ENCODE measurements at places on chromosomes 1 and 21.

DNA sequence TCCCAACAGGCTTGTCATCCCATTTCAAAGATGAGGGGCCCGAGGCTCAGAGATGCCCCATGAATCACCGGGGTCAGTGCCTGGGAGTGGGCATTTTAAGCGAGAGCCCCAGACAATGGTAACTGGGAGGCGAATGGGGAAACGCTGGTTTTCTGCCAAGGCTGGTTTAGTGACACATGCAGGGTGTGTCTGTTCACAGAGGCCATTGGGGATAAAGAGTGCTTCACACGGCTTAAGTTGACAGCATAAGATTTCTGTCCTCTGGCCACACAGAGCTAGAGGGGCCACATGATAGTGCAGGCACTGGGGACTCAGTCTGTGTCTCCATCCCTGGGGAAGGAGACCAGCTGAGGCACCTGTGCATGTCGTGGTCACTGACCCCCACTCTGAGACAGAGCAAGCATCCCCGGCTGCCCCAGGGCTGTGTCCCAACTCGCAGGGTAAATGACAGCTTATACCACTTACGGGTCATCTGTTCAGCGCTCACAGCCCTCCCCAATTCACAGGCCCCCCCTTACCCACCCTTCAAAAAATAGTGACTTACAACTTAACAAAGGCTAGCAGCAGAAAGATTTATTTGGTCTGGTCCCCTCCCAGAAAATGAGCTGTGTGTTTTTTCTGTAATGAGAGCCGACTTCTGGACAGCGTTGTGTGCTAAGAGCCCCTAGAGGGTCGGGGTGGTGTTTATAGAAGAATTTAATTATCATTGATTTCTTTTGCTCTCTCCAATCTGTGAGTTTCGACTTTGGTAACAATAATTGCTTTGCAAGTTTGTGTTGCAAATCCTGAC is 34.9 kb upstream of the ARHGEF16 start:
- DNase-seq: no peak

- DNase-seq: no peak
Measured at GRCh38 chr1:38125016-38125415, 78.4 kb upstream of the POU3F1 start.

DNA sequence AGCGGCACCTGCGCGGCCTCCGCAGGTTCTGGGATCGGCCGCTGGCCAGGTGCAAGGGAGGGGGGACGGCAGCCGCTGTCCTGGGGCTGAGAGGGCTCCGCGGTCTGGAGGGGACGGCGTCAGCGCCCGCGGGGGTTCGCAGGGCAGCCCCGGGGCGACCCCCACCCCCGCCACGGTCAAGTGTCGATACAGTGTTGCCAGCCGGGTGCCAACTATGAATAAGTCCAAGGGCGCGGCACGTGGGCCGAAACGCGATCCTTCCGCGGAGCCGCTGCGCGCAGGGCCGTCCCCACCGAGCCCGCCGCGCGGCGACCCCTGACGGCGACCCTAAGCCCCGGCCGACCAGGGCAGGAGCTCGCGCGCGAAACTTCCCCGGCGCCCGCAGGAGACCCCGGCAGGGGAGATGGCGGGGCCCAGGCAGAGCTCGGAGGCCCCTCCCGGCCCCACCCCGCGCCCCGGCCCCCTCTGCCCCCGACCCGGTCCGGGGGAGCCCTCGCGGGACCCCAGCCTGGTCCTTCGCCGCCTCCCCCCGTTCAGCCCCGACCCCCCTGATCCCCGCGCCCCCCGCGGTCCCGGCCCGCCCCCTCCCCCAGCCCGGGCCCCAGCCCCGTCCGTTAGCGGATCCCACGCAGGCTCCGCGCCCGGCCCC is 586 bp upstream of the AGPAT3 start:
- DNase-seq: peak; percentile 10

DNA sequence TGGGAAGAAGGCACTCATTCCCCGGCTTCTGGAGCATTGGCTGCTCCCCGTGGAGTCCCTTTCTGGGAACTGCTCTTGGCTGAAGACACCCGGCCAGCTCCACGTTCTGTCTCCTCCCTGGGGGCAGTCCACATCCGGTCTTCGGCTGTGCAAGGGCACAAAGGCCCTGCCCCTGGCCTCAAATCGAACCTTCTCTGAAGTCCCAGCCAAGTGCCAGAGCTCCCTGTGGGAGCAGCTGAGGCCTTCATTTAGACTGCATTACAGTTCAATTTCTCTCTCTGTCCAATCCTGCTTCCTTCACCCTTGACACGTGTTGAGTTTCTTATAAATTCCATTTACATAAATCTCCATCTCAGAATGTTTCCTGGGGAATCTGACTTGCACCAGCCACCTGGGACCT is 132.9 kb upstream of the POU3F1 start:
- no peak for DNase-seq

GRCh38 chr1:198966519-198966918 is 327.7 kb downstream of the PTPRC start:
- DNase-seq: no peak

DNA sequence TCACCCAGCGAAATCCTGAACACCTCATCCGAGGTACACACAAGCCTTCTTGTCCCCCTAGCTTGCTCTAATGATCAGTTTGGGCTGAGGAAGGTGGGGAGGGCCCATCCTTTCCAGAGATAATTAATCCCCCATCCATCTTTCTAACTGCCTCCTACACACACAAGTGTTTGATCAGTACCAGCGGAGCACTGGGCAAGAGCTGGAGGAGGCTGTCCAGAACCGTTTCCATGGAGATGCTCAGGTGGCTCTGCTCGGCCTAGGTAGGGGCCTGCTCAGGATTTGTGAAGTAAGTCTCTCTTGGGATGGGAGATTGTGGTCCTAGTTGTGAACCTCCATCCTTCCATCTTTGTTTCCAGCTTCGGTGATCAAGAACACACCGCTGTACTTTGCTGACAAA is 5.8 kb downstream of the ANXA9 start:
- no peak for DNase-seq

DNA sequence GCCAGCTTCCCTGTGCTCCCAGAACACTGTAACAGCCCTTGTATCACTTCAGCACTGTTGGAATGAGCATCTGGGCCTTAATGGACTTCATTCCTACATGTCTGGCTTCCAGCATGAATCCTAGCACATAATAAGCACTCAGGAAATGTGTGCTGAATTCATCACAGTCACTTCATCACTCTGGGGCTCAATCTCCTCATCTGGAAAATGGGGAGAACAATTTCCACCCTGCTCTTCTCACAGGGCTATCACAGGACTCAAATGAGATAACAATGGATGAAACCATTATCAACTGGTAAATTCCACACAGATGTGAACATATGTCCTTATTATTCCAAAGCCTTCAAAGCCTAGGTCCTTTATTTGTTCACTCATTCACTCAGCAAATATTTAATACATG is 12.4 kb downstream of the RAB3B start:
- no peak for DNase-seq

- no peak for DNase-seq
Measured at GRCh38 chr1:37137014-37137413, 102.7 kb upstream of the GRIK3 start.

GRCh38 chr1:156143765-156144489 is 9.5 kb upstream of the SEMA4A start:
- DNase-seq: no peak

DNA sequence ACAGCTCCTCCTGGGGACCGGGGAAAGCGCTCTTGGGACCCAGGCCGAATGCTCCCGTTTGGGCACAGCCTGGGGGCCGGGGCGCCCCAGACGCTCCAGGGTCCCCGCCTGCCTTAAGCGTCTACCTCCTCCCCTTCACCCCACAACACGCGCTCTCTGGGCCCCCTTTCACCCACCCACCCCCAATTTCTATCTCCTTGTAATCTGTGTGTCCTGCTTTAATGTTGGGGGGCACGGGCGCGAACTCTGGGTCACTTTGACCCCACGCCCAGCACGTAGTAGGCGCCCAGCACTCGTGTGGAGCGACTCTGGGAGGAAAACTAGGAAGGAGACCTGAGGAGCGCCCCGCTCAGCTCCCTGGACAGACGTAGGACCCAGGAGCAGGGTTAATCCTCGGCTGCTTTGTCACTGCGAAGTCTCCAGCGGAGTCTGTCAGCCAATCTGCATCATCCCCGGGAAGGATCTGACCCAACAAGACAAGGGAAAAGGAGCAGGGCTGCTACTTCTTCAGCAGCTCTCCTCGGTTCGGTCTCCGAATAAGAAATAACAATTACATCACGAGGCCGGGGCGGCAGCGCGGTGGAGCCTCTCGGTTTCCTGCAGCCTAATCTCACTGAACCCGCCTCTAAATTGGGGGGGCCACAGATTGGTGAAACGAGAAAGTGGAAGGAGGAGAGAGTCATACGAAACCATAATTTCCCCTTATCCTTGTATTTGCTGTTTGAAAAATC is 757 bp upstream of the NRIP1 start:
- peak; percentile 57 for DNase-seq

DNA sequence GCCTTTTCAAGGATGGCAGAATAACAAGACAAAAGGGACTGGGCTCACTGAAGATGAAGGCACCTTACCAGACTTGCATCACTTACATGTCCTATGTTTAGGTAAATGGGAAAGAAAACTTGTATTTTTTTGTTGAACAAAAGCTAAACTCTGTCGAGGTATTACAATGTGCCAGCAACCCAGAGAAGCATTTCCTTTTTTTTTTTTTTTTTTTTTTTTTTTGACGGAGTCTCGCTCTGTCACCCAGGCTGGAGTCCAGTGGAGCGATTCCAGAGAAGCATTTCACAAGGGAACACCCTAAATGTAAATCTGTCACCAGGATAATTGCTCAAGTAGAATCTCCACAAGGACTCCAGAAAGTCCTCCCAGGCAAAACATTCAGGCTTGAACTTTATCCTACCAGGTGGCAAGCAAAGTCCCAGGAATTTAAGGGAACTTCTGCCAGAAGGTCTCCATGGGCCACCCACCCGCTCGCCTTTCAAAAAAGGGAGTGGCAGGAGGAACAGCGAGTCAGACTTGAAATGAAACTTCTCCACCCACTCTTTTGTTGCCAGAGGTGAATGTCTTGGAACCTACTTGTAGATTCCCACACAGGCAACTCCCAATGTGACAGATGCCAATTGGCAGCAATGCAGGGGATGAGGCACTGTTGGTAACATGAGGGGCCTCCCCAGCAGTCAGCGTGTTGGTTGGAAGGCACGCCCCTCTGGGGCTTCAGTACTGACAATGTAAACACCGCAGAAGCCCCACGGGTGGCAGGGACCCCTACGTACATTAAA is 125.0 kb downstream of the TIAM1 start:
- no peak for DNase-seq

GRCh38 chr1:225504776-225505175 is 76.9 kb upstream of the LBR start:
- no peak for DNase-seq

- DNase-seq: no peak
Measured at GRCh38 chr21:46559291-46559983, 45.4 kb downstream of the S100B start.

DNA sequence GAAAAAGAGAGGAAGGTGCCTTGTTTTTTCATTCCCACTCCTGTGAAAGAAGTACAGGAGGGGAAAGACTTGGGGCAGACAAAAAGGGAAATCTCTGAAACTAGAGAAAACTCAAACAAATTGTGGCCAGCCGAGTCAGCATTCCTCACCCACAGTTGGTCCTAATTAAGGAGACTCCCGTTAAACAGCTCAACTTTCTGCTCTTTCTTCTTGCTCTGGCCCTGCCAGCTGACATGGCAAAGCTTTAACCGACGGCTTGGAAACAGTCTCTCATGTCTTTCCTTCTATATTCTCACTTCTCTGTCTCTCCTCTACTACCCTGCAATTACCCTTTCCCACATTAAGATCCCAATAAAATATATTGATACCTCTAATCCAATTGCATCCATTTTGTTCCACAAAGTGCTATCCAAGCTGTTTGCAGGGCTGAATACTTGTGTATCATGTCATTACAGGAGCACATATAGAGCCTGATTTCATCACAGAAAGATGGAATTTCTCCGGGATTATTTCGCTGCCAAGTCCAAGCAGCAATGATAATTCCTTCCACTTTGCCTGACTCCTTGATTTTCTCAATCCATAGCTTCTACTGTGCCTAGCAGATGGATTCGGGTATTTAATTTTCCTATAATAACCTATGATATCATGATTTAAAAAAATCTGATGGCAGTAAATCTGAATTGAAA is 65.4 kb upstream of the IPO9 start:
- DNase-seq: no peak

GRCh38 chr1:198361237-198361767 is 179.2 kb downstream of the ATP6V1G3 start:
- DNase-seq: no peak

DNA sequence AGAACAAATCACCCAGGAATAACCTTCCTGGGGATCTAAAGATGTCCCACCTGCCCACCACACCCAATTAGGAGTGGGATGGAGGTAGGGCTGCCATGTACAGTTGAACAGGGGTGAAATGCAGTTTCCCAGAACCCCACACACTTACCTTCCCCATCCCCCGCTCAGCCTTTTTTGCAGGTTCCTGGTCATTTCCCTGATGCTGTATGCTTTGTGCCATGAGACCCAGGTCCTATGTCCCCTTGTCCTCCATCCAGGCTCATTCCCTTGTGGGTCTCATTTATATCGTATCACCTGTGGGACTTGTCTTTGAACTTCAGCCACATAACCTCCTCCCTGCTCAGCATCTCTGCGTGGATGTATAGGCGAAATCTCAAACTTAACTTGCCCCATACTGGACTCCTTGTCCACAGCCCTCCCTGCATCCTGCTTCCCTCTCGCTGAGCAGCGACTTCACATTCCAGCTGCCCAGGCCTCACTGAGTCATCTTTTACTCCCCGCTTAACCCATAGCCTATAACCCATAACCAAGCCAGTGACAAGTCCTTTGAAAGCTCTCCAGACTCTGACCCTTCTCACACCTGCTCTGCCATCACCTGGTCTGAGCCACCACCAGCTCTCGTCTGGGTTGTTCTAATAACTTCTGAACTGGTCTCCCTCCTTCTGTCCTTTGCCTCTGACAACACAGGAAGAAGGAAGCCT is 4.7 kb downstream of the LDLRAD2 start:
- DNase-seq: peak; percentile 10

DNA sequence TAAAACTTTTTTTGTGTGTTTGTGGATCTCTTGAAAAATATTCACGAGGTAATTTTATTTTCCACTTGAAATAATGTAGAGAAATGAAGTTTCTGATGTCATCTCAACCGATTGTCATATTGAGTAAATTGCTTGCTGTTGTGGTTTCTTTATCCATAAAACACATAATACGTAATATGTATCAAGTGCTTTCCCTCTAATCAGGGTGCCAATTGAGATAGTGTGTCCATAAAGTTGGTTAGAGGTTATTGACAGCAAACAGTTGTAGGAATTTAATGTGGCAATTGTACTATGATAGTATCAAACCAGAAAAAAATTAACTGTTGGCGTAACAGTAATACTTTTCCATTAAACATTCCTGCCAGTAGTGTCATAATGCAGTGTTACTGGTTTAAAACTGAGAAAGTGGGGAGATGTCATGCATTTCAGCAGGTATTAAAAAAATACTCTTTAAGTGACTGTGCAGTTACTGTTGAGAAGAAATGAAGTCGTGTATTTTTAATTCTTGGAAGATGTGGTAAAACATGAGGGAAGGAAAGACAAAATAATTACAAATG is 38.3 kb downstream of the USP25 start:
- DNase-seq: no peak

DNA sequence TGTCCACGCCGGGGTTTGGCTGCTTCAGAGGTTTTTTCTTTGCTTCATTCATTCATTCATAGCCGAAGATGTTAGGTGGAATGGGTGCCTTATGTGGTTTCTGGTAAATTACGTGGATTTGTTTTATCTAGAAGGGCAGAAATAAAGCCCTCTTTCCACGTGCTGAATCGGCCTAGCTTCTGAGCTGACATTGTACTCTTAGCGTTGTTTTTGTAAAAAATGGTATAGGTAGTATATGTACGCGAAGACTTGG is 1.5 kb downstream of the GALNT2 start:
- DNase-seq: no peak

- no peak for DNase-seq
Measured at GRCh38 chr21:44804762-44805161, 3.1 kb upstream of the UBE2G2 start.

Measured in AG09319 (cell line).